ENCODE measurements at places on chromosomes 2 and 18.

GRCh38 chr2:10448576-10449485, 704 bp upstream of the ODC1 start:
- DNase-seq, result peak; percentile 94

- no peak for DNase-seq
Measured at GRCh38 chr18:939166-939565, 34.5 kb downstream of the ADCYAP1 start.

GRCh38 chr2:205510345-205510744, 172.0 kb upstream of the NRP2 start:
- no peak for DNase-seq

- DNase-seq, result no peak
Measured at GRCh38 chr2:216044883-216045486, 31.6 kb upstream of the MREG start.

GRCh38 chr2:66305718-66306117, 129.2 kb upstream of the MEIS1 start:
- DNase-seq, result no peak

GRCh38 chr2:25829377-25829704, 48.9 kb downstream of the ASXL2 start:
- DNase-seq, result no peak

- no peak for DNase-seq
Measured at GRCh38 chr18:41820784-41821183, 134.2 kb upstream of the PIK3C3 start.

- DNase-seq, result peak; percentile 37
Measured at GRCh38 chr18:75211953-75212750, 1.6 kb downstream of the TSHZ1 start.

DNA sequence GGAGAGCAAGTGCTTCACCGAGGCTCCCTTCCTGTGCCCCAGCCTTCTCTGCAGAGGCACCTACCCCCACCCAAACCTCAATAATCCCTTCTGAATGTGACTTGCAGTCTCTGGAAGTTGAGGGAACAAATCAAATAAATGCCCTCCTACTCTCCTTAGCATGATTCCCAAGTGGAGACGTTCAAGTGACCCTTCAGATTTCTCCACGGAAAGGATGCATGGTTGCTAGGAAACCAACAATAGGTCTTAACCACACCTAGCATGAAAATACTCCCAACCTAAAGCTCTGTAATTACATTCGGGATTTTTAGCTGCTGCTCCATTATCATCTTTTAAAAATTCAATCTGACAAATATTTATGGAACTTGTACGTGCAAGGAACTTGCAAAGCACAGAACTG, 50.2 kb upstream of the CABLES1 start:
- DNase-seq, result no peak

- no peak for DNase-seq
Measured at GRCh38 chr2:16425462-16426336, 239.9 kb downstream of the CYRIA start.

DNA sequence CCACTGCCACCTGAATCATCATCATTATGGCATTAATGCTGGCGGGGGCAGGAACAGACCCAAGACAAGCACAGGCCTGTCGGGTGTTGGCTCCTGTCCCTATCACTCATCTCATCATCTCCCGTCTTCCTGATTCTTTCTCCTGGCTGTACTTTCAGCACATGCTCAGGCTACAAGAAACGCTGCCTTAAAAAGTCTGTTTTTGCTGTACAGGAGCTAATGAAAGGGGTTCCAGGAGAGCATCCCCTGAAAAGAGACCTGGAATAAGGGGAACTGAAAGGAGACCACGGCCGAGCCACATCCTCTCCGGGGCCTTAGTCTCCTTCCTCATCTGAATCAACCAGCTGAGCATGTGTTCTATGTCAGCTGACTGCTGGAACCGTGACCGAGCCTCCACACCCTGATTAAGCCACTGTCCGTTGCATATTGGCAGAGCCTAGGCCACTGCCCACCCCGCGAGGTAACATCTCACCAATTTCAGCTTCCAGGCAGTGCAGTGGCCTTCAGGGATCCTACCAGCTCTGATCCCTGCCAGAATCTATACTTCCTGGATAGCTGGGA, 62.6 kb downstream of the DNMT3A start:
- no peak for DNase-seq

DNA sequence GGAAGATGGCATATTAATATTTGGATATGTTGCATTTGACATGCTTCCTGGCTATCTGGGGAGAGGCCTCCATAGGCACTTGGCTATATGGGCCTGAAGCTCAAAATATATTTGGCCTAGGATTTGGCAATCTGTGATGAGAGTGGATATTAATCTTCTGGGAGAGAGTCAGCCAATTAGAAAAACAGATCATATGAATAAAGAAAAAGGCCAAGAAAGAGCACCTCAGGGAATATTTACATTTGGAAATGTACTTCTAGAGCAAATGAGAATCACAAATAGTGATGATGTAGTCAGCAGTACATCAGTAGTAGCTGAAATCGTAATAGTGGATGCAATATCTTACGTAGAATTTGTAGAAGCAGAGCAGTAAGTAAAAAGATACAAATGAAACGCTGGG, 277.0 kb downstream of the CTNNA2 start:
- no peak for DNase-seq

- DNase-seq, result peak; percentile 30
Measured at GRCh38 chr2:209960676-209961630, 41.5 kb upstream of the RPE start.

GRCh38 chr2:237282568-237283128, 131.3 kb downstream of the COL6A3 start:
- DNase-seq, result no peak

DNA sequence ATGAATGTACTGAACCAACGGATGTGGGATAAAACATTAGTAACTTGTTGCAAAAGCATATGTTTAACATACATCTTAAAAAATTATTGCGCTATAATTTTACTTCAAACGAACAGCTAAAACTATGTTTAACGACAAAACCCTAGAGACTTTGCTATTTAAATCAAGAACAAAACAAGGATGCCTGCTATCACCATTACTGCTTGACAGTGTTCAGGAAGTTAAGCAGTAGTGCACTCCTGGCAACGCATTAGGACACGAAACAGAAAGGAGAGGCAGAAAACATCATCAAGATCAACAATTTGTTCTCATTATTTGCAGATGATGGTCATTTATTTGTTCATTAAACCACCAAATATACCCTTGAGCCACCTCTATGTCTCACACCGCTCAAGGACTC, 151.9 kb downstream of the GALNT1 start:
- DNase-seq, result no peak

GRCh38 chr2:71269511-71270090, 42.7 kb upstream of the PAIP2B start:
- no peak for DNase-seq

DNA sequence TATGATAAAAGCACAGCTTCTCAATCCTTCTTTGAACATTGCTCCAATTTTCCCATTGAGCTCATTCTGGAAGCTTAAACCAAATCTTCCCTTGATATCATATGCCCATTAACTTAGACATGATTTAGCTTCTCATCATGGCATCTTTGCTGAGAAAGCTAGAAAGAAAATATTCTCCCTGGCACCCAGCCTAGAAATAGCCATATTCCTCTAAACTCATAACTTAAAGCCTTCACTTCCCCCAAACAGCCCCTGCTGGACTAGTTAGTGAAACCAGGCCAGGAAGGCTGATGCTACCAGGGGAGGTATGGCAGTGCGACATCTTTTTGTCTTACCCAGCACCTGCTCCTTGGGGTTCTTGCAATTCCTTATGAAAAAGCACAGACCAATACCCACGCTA, 4.3 kb downstream of the AAK1 start:
- no peak for DNase-seq

DNA sequence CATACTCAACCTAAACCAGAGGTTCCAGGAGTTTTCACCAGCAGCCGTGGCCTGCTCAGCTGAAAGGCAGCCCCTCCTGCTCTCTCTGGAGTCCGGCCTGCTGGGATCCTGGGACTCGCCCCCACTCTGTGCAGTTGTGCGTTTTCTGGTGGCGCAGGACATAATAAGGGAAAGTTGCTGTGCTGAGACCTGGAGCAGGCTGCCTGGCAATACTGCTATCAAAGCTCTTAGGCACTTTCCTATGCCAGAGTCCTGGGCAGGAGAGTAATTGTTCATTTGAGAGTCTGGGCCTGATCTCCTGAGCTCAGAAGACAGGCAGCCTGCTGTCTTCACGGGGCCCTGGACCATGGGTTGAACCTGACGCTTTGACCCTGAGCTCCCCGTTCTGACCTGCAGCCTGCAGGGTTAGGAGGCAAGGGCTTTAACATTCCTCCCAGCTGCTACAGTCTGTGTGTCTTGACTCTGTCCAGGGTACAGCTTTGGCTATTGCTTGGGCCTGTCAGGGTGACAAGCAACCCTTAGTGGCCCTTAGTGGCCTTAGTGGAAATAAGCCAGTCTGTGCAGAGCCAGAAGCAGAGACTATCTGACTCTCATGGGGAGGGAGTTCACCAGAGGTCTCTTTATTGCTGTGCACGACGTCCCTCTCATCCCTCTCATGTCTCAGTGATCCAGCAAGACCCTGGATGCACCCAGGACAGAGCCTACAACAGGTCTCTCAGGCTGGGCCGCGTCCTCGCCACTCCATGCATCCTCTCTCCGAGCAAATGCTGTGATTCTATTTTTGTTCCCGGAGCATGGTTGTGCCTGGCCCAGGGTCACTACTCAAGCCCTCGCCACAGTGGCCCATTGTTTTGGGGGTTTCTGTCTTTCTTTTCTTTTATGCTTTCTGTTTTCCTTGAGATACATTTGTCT, 60.6 kb downstream of the ACKR3 start:
- DNase-seq, result no peak

- DNase-seq, result no peak
Measured at GRCh38 chr2:44748-45341, 1.5 kb downstream of the FAM110C start.

GRCh38 chr2:210555555-210555954, 844 bp upstream of the CPS1 start:
- DNase-seq, result no peak

DNA sequence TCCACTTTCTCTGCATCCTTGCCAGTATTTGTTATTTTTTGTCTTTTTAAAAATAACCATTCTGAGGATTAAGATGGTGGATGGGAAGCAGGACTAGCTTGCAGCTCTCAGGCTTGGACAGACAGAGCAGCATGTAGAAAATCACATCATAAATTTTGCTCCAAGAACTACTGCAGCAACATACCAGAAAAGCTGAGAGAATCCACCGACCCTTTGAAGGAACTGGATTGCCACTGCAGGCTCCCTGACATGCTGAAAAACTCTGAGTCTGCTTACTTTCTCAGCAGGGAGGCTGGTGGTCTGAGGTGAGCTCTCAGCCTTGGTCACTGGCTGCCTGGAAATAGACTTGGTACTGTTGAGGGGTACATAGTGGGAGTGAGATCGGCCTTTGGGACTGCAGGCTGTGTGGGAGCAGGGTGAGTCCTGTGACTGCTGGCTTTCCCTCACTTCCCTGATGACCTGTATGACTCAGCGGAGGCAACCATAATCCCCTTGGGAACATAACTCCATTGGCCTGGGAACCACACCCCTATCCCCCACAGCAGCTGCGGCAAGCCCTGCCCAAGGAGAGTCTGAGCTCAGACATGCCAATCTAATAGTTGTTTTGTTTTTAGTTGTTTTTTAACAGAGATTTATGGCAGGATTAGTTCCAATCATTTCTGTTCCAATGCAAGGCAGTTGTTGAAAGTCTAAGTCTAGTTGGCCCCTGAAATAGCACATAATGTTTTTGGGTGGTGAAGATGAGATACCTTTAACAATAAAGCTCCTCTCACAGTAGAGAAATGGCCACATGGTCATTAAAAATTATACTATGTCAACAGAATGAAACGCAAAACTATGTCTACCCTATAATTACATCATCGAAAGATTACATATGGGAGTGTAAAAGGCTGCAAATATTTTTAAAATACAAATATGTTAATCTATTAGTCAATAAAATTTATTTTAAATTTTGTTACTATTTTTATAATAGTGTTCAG, 414.2 kb upstream of the CHAC2 start:
- no peak for DNase-seq

- DNase-seq, result no peak
Measured at GRCh38 chr2:122805346-122805745, 1049.9 kb downstream of the TSN start.

DNA sequence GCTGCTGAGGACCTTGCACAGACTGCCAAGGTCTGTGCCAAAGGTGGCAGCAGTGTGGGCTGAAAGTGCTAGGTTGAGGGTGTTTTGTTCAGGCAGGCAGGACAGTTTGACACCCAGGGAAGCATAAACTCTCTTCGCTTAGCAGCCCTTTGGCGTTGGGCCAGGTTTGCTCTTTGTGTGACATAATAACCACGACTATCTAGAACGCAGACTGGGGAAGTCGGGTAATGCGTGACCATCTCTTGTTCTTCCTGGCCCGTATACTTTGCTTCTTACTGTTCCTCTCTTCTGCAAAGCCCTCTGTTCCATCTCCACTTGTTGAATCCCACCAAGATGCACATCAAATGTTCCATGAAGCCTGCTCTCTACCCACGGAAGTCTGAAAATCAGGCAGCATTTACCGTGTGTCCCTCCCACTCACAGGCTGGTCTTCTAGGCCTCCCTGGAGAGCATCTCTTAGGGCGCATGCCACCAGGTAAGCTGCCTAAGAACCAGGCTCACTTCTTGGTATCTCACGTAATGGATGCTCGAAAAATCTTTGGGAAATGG, 96.7 kb upstream of the LMAN1 start:
- DNase-seq, result no peak

GRCh38 chr2:199220920-199221319, 236.8 kb downstream of the SATB2 start:
- DNase-seq, result no peak

GRCh38 chr2:88160517-88160916, 9.6 kb upstream of the THNSL2 start:
- no peak for DNase-seq

GRCh38 chr2:133193544-133194361, 374.5 kb downstream of the NCKAP5 start:
- no peak for DNase-seq

DNA sequence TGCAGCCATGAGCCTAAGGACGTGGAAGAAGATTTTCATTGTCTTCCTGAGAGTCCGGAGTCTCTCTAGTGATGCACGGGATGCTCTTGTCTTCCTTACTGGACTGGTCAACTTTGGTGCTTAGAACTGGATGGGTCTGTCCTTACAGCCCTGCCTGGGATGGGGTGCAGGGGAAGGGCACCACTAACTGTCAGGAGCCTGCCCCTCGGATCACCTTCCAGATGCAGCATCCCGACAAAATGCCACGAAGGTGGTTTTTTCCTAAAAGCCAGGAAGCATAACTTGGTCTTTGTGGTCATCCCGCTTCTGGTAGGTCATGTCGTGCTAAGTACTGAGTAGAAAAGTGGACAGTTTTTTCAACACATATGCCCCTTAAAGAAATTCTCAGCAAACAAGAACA, 207.4 kb upstream of the TWIST2 start:
- no peak for DNase-seq
